ENCODE measurements at places on chromosomes 16 and 17.
A peak's percentile ranks its signal among the peaks of the same experiment; 100 is the strongest.

GRCh38 chr17:56982312-56982711, 4.4 kb downstream of the SCPEP1 start:
- peak; percentile 82 for DNase-seq

DNA sequence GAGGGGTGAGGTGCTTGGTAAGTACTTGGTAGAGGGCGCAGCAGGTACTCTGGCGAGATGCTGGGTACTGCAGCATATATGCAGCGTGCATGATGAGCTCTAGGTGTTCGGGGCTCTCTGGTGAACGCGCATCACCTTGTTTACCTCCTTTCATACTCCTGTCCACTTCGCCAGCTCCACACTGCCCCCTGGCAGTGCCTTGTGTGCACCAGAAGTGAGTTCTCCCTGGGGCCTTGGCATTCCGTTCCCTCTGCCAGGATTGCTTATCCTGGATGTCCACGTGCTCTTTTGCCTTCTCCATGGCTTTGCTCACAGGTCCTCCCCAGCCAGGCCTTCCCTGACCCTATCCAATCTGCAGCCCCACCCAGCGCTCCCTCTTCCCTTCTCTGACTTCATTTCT, 154.2 kb downstream of the MRM1 start:
- peak; percentile 35 for DNase-seq

GRCh38 chr16:2498531-2499253, 15.1 kb upstream of the ATP6V0C start:
- no peak for DNase-seq

DNA sequence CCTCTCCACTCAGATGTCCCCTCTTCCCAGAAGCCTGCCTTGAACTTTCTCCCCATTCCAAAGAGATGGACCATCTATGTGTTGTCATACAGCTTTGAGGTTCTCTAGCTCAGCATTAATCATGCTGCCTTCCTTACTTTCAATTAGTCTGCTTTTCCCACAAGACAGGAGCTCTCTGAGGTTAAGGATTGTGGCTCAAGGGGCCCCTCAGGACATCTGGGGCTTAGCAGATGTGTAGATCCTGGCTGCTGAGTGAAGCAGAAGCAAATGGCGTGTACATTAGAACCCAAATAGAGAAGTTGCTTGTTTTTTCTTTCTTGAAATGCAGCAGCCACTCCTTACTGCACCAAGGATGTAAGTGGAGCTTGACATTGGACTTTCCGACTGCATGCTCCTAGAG, 330.5 kb upstream of the TNRC6C start:
- no peak for DNase-seq

DNA sequence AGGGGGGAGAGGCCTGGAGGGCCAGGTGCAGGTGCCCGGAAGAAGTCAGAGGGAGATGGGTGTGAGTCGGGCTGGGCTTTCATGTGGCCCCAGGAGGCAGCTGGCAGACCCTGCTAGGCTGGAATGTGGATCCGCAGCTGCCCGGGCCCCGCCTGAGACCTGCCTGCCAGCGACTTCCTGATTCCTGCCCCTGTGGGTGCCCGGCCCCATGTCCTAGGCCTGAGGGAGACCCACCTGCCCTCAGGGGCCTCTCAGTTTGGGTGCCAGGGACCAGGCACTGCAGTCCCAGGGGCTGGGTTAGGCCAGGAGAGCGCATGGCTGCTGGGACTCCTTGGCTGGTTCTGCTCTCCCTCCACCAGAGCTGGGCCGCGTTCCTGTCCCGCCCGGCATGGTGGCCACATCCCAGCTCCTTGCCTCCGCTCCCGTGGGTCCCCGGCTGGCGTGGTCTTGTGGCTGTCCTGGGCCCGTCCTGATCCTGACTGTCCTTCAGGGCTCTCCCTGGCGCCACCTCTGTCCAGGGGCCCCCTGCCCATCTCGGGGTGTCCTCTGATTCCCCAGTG, 22.1 kb upstream of the SPNS2 start:
- DNase-seq = no peak

- peak; percentile 98 for DNase-seq
These were observed 15.4 kb downstream of the TNS4 start for GRCh38 chr17:40485851-40486521.

GRCh38 chr16:15658149-15658548, 8.1 kb downstream of the NDE1 start:
- no peak for DNase-seq

DNA sequence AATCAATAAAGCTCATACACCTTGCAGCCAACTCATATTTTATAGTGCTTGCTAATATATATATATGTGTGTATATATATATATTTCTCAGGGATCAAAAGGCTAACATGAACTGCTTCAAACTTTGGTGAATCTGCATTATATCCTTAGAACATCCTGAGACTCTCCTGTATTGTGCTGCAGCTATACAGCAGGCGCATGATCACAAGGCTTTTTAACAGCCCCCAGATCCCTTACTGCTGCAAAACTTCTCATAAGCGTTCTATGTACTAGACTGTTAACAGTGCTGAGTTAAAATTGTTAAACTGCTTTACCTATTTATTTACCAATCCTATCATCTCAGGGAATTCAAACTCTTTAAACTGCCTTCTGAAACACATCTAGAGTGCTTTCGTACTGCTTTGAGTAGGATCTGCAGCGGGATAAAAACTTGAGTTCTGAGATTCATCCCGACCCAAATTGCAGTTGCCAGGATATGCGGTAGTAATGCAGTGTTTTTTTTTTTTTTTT, 1.3 kb downstream of the GPATCH8 start:
- peak; percentile 20 for DNase-seq

DNA sequence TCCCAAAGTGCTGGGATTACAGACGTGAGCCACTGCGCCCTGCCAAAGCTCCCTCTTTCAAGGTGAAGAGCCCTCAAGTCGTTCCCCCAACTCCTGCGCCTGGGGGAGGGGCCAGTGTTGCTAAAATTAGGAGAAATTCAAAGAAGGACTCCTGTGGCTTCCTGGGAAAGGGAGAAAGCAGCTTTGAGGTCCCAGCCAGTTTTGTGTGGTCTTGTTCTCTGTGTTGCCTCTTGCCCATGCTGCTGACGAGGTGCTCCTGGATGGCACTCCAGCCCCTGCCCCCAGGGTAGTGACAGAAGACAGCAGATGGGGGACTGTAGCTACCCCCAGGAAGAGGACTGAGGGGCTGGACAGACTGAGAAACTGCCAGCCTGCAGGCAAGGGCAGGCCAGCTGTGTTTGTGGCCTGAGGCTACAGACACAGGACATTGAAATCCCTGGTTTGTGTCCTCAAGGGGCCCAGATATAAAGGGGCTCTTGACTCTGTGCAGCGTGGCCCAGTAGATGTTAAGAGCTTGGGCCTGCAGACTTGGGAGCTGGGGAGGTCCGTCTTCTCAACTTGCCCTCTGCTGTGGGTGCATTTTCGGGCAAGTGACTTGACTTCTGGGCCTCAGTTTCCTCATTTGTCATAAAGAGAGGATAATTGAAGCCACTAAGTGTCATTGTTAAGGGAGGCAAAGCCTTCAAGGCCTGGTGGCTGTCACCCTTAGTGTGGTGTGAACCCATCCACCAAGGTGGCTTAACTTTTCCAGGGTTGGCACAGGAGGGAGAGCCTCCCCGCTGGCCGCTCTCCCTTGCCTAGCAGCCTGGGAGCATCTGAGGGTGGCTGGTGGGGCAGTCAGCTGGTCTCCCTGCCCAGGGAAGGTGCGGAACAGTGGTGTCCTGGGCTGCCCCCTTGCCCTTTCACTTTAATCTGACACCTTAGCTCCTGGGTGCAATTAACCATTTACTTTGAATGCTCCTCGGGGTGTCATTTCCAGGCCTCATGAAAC, 4.1 kb downstream of the UBALD2 start:
- no peak for DNase-seq

DNA sequence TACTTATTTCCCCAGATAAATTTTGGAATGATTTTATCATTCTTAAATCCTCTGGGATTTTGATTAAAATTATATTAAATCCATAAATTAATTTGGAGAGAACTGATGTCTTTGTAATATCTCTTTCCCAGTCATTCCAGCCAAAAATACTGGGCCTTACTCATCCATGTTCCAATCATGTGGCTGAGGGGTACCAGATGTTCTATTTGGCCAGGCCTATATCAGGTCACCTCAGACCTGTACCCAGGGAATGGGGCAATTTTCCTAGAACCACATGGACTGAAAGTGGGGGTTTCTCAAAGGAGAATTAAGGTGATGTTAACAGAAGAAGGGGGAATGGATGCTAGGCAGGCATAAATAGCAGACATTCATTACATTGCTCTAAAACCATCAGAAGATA, 7.5 kb downstream of the SNTB2 start:
- DNase-seq = no peak

DNA sequence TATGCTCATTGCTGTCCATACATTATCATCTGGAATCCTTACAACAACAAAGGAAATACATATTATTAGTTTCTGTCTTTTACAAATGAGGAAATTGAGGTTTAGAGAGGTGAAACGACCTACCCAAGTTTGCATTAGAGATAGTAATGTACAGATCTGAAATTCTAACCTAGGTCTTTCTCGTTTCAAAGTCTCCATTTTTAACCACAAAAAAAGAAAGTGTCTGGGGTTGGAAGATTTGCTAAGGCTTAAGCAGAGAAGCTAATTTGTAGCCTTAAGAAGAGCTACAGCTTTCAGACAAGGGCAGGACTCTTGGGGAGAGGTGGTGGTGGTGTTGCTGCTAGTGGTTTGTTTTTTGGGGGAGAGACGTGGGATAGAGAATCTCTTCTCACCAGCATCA, 19.2 kb downstream of the CIITA start:
- DNase-seq = no peak

DNA sequence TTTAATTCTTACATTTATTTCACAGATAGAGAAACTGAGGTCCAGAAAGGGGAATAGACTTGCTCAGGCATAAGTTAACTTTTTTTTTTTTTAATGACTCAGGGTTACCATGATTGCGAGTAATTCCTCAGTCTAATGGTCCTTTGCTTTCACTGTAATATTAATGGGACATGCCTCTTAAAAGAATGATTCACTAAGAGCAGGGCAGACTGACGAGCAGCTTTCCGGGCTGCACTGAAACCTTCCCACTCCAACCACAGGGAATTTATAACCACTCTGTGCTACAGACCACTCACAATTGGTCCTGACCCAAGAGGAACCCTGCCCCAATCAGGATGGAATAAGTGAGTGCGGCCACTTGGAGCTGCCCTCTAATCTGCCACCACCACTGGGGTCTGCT, 5.7 kb downstream of the HOXB2 start:
- DNase-seq = no peak

DNA sequence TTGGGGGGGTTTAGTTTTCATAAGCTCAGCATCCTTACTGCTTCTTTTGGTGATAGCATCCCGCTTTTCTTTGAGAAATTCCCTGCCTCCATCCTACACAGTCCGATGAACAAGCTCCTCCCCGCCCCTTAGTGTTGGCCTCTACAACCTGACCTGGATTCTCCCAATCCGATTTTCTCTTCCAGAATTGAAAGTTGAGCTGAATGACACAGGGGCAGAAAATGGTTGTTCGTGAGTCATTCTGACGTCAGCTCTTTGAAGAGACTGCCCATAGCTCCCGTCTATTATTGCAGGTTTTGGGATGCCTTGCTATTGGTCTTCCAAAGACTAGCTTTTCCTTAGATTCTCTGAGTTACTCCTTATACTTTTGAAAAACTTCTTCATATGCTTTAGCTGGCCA, 279.7 kb downstream of the SLC39A11 start:
- DNase-seq = peak; percentile 82

DNA sequence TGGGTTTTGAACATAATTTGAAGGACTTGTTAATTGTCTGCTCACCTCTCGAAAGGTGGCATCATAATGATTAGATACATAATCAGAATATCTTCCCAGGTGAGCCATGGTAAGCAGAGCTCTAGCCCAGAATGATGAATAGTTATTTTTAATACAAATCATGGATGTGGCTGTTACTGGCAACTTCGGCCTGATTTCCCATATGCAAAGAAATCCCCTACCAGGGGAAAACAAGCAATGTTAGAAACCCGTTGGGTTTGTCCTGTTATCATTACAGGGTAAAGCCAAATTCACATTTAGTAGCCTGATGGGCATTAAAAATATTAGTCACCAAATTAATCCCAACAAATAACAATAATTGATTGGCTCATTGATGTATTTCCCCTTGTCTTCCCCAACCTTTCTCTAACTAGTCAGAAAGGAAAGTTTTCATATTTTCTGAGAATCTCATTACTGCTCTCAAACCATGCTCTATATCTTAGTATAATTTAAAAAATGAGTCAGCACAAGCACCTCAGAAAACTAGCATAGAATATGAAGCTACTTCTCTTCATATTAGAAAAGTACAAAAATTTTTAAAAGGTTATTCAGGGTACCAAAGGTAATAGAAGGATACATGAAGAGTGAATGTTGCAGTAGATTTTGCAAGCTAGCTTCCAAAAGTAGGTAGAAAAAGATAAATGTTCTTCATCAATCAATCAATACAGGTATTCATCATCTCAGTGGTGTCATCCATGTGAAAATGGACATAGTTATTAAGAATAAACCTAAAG, 5.0 kb downstream of the STAT5B start:
- no peak for DNase-seq

- DNase-seq = no peak
These were observed 146.1 kb downstream of the IRF8 start for GRCh38 chr16:86044881-86045590.

GRCh38 chr17:42101513-42102292, 3.4 kb upstream of the ZNF385C start:
- peak; percentile 69 for DNase-seq

DNA sequence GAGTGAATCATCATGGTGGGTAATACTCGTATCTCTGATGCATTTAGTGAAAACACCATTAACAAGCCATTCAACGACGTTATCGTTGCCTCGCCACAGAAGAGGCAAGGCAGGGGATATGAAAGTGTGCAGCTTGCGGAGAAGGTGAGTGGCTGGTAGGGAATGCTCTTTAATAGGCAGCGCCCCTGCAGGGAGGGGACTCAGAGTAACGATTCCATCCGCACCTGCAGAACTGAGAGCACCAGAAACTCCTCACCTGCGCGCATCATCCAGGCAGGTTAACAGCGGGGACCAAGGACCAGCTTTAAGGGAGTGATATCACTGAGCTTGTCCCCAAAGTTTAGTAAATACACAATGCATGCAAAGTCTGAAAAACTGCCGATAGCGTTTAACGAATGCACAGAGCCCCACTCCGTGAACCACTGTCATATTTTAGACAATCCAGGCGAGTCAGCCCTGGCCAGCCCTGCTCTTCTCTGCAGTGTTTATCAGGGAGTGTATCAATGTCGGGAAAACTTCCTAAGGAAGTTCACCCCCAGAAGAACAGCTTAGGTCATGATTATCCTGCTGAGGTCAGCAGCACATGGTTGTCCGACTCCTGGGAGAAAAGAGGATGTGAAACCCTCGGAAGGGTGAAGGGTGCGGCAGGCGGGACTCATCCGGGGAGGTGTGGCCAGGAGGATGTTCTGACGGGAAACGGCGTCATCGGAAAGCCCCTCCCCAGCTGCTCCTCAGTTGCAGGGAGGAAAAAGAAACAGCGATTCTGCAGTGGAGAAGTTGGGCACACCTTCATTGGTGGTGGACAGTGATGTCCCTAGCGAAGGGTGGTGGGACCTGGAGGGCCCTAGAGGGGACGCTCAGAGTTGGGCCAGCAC, 68.5 kb upstream of the DNAH17 start:
- DNase-seq = peak; percentile 68

- DNase-seq = no peak
These were observed at the start of gene DOC2A for GRCh38 chr16:30010844-30011713. Gene DOC2A, minus strand, starts transcription at chr16:30011027. Its CDS starts 805 bp downstream, at chr16:30010222.
